ENCODE measurements at places on chromosomes 13 and 19.

DNA sequence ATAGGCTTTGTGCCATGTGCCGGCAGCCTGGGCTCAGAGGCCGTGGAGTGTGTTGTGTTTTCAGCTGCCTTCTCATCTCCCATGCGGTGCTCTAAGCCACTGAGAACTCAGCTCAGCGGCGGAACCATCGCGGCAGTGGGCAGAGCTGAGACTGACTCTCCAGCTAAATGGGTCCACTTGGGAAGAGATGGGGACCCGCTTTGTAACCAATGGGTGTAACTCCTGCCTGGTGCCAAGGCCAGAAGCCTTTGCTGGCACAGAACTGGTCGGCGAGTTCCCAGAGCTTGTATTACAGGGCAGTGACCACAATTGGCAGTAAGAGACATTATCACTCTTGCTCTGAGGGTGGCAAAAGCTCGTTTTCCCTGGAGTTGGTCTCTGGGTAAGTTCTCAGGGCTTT, 183.0 kb downstream of the STK24 start:
- no peak for DNase-seq

DNA sequence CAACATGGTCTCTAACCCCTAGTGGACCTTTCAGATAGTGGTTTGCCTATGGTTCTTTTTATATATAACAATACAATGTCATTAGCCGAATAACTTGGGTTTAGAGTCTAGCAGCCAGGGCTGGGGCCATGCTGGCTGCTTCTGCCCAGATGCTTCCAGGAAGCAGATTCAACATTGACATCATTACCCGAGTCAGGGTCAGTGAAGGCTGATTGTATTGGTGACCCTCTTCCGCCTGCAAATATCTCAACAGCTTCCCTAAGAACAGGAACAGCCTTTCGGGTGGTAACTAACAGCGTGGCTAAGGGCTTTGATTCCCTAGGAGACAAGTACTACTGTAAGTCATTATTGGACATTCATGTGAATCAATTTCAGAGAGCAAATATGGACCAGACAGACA, 476.4 kb downstream of the UQCRFS1 start:
- no peak for DNase-seq

- DNase-seq = peak; percentile 30
Measured at GRCh38 chr13:48304143-48304876, 759 bp downstream of the RB1 start.

DNA sequence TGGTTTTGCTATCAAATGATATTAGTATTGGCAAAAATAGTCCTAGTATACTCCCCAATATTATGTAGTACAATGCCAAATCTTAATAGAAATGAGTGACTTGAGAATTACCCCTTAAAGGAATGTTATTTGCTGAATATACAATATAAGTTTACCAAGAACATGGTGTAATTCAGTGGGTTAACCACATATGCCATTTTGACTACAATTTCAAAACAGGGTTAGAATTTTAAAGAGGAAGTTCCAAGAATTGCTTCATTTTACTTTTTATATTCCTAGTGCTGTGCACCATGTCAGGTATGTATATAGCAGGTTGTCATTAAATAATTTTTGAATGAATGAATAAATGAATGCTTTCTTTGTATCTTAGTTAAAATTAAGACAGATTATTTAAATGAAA, 66.3 kb downstream of the LMO7 start:
- DNase-seq = no peak

DNA sequence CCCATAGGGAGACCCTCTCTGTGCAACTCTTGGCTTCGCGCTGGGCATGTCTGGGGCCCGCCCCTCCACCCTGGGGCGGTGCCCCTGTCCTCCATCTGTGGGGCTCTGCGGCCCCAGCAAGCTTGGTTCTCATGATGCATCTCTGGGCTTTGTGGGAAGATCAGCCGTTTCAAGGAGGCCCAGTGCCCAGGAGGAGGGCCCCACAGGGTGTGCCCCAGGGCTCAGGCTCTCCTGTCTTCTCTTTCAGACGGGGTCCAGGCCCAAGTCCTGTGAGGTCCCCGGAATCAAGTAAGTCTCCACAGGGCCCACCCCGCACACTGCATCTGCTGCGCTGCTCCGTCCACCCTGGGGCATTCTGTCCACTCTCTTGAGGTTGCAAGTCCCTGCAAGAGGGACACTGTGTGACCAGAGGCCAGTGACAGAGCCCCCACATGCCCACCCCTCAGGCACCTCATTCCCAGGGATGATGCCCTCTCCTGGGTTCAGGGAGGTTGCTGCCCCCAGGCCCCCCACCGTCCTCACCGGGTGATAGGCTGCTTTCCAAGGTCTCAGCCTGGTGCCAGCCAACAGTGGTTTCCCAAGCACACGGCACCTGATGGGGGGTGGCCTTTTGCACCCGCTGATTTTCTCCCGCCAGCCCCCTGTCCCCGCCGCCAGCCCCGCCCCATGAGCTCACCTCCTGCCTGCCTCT, 31.7 kb downstream of the COMP start:
- no peak for DNase-seq

GRCh38 chr19:13005861-13006370, 10.6 kb downstream of the NFIX start:
- DNase-seq = no peak

DNA sequence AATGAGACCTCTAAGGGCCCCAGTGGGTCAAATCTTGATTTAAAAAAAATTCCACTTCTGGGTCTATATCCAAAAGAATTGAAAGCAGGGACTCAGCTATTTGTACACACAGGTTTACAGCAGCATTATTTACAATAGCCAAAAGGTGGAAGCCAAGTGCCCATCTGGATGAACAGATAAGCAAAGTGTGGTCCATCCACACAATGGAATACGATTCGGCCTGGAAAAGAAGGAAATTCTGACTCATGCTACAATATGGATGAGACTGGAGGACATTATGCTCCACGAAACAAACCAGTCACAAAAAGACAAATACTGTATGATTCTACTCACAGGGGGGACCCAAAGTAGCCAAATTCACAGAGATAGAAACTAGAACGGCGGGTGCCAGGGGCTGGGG, 76.7 kb downstream of the CACNA1A start:
- DNase-seq = no peak

- no peak for DNase-seq
Measured at GRCh38 chr19:39737891-39738290, at the start of gene CLC. Gene CLC (minus strand): TSS chr19:39738029. CDS start chr19:39737952, 77 bp downstream.

DNA sequence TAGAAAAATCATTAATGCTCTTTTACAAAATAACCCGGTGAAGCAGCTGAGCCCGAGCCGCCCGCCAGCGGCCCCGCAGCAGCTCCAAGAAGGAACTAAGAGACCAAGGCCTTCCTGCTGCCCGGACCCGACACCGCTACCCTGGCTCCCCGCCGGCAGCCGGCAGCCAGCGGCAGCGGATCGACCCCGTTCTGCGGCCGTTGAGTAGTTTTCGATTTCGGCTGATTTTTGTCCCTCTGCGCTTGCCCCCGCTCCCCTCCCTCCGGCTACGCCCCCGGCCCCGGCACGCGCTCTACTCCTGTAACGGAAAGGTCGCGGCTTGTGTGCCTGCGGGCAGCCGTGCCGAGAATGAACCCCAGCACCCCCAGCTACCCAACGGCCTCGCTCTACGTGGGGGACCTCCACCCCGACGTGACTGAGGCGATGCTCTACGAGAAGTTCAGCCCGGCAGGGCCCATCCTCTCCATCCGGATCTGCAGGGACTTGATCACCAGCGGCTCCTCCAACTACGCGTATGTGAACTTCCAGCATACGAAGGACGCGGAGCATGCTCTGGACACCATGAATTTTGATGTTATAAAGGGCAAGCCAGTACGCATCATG, at the start of gene PABPC3:
PABPC3 (plus strand) TSS at position 286 of the 603 bp plus-strand sequence; CDS start at position 349, 63 bp downstream.
- no peak for DNase-seq

DNA sequence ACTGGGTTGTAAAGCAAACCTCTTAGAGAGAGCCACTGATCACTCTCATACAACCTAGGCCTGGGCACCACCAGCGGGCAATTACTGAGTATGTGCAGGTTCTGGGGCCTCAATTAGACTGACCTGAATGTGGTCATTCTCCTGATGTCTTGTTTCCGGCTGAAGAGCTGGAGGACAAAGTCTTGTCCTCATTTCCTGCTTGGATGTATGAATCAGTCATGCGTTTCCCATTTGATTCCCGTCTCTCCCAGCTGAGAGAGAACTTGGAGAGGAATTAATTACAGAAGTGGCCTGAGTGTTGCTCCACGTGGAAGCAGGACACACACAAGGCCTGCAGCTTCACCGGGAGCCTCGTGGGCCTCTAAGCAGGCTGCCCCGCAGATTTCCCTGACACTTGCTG, 799.3 kb upstream of the ARGLU1 start:
- peak; percentile 81 for DNase-seq

- no peak for DNase-seq
Measured at GRCh38 chr13:98401934-98402333, 175.0 kb downstream of the STK24 start.

DNA sequence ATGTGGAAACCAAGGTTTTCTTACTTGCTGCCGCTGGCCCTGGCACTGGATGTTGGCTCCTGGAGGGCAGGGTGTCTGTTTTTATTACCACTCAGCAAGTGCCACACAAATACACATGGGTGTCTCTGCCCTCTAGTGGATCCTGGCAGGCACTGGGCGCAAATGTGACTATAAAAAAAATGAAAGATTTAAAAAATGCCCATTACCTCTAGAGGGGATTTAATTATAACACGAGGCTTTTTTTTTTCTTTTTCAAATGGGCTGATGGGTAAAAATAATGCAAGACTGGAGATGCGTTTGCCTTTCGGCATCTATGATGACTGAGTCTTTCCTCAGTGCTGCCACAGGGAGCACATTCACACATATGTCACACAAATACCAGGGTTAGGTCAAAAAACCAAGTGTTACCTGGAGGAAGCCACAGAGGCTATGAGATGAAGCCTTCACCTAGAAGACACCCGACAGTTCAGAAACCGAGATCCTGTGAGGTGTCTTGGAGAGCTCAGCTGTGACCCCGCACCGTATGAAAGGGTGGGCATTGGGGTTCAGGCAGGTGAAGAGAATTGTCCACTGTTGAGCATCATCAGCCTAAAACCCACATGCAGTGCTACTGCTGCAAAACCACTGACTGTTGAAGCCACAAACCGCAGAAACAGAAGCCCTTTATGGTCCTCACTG, 25.7 kb downstream of the CHAMP1 start:
- DNase-seq = peak; percentile 31

DNA sequence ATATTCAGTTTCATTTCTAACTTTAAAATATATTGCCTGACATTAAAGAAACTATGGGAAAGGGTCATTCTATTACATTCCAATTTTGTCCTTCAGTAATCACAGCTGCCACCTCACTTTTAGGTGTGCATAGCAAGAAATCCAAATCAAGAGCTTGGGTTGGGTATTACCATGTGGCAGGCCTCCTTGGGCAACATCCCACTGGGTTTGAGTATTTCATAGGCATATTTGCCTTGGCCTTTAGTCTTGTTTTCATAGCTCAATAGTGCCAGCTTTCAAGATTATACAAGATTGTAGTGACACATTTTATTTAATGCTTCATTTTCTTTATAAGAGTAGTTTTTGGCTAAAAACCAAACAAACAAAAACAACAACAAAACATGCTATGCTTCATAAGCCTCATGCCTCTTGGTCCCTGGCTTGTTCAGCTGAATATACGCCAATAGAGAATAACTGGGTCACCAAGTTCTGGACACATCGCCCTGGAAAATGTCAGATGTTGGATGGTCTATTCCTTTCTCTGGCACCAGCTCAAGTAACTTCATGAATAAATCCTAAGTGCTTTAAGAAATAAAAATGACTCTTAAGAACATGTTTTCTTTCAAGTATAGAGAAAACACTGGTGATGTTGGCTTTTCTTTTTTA, 167.4 kb upstream of the STARD13 start:
- DNase-seq = no peak

DNA sequence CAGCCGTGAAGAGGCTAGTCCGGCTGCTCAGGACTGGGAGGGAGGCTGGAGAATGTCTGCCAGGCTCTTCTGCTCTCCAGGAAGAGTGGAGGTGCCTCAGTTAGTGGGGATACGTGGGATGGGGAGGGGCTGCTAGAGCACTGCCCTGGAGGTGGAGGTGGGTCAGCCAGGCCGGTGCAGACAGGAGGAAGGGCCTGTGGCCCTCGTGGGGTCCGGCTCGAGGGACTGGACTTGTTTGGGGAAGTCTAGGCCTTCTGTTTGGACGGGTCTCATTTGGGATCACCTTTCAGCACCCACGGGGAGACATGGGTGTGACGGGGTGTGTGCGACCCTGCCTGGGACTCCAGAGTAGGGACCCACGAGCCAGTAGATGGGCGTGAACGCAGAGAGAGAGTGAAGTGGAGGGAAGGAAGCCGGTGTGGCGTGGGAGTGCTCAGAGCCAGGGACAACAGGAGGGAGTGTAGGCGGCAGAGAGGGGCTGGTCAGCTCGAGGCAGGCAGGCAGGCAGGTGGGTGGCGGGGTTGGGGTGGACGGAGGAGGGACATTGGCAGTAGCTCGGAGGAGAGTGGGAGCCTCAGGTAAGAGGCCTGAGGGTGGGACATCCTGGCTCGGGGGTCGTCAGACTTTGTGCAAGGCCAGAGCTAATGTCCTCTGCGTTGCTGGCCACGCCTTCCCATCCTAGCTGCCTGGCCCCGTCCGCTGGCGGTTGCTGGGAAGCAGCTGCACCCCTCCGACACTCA, 11.5 kb downstream of the EPN1 start:
- no peak for DNase-seq

GRCh38 chr13:27252467-27252866, 1.1 kb downstream of the RPL21 start:
- DNase-seq = no peak

DNA sequence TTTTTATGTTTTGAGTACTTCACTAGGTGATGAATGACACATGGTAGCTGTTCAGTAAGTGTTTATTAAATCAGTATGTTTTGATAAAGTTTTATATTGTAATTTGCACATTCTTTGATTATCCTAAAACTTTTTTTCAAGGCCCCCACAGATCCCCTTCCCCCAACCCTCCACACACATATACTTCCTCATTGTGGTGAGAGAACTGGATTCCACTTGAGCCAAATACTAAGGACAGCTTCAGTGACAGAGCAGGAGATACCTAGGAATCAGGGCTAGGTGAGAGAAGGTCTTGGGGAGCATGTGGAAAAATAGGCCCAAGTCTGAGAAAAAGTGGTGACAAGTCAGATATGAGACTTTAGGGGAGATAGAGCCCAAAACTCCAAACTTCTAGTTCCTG, 174.6 kb downstream of the TDRD3 start:
- DNase-seq = no peak

- DNase-seq = no peak
Measured at GRCh38 chr19:18429717-18430416, 8.1 kb downstream of the ISYNA1 start.

- no peak for DNase-seq
Measured at GRCh38 chr13:76336889-76337844, 549.0 kb downstream of the KCTD12 start.

DNA sequence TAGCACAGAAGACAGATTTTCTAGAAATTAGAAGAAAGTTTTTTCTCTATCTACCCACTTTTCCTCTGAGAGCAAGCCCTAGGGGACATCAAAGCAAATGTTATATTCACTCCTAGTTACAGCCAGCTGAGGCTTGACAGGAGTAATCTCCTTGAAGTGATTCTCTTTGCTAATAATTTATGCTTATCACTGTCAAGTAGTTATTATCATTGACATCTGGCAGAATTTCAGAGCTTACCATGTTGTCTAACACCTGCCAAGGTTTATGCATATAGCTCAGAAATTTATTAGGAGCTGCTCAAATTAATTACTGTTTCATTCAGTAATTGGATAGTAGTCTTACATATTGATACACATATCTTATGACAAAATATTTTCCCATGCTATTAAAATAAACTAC, 465.9 kb upstream of the ATXN8OS start:
- no peak for DNase-seq

GRCh38 chr19:5641171-5641570, 18.3 kb downstream of the SAFB start:
- no peak for DNase-seq

GRCh38 chr19:54551950-54552912, 21.4 kb upstream of the LILRA2 start:
- DNase-seq = no peak

- no peak for DNase-seq
Measured at GRCh38 chr13:30355384-30355699, 48.0 kb upstream of the KATNAL1 start.

All from HCEC 1CT (cell line).